Activated T-cell treated with anti-CD3 and anti-CD28 coated beads, Interleukin-2, amount 50 U/mL, for 1 hour (primary cell): ENCODE measurements at places on chromosomes 7 and 10.
A peak's percentile ranks its signal among the peaks of the same experiment; 100 is the strongest.

GRCh38 chr7:12643644-12644043 is 43.8 kb upstream of the ARL4A start:
- DNase-seq, result no peak

GRCh38 chr7:68688416-68689086 is 909.7 kb upstream of the AUTS2 start:
- DNase-seq, result no peak

GRCh38 chr10:110774069-110775019 is 97.4 kb upstream of the PDCD4 start:
- no peak for DNase-seq

DNA sequence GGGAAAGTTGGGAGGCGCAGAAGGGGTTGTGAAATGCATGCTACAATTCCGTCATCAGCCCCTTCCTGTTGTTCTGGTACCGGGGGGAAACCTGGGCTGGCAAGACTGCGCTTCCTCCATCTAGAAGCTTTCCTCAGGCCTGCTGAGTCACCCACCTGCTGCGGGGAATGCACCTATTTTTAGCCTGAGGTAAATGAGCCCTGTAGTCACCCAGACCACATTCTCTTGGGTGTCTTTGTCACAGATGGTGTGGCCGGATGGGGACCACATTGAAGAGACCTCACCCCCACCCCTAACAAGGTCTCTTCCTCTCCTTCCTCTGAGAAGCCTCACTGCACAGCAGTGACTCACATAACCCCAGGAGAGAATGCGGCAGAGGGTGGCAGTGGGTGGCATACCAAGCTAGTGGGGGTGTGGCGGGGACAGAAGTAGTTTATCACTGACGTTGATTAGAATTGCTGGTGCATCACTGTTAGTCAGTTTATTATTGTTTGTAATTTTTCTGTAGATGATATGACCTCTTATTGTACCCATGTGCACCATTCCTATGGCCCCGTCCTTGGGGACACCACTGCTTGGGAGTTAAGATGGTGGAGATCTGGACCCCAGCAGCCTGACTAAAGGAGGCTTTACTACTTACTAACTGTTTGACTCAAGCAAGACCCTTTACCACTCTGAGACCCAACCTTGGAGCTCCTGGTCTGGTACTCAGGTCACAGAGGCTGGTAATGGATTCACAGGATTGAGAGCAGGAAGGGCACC is 83.0 kb upstream of the DUSP5 start:
- DNase-seq, result peak; percentile 74

GRCh38 chr7:36871355-36871738 is 147.1 kb upstream of the AOAH start:
- no peak for DNase-seq

DNA sequence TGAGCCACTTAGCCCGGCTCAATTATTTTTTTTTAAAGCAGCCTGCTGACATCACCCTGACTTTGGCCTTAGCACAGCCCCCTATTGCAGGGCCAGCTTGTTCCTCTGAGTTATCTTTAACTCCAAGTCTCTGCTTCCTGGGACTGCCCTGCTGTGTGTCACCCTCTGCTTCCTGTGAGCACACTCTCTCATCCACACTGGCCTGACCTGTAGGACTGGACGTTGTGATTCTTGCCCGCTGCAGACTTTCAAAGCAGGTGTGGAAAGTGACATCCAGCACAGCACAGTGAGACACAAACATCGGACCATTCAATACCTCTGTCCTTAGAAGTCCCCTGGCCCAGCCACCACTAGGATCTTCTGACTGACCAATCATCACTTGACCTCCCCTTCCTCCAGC is 26.4 kb upstream of the HSPA12A start:
- DNase-seq, result no peak

DNA sequence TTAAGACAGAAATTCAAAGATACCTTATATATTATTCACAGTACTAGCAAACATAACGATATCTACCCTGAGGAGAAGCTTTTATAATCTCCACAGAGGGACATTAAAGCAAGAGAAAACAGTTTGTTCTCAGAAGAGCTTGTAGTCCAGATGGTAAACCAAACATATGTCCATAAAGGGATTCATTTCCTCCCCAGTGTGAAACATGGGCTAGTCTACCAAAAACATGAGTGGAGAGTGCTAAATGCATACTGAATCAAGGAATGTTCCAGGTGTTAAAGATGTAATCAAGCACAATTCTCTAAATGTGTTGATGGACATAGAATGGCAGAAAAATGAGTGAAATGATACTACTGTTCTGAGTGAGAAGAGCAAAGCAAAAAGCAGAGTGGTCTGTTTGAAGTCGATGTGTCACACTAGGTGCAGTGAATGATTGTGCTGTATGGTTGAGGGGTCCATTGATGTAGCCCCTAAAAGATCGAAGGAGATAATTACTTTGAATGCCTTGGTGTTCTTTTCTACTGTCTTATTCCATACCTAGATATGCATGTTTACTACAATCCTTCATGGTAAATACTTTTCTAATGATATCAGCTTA is 25.3 kb downstream of the BCAP29 start:
- no peak for DNase-seq

GRCh38 chr7:88985295-88985694 is 189.8 kb upstream of the TEX47 start:
- no peak for DNase-seq

DNA sequence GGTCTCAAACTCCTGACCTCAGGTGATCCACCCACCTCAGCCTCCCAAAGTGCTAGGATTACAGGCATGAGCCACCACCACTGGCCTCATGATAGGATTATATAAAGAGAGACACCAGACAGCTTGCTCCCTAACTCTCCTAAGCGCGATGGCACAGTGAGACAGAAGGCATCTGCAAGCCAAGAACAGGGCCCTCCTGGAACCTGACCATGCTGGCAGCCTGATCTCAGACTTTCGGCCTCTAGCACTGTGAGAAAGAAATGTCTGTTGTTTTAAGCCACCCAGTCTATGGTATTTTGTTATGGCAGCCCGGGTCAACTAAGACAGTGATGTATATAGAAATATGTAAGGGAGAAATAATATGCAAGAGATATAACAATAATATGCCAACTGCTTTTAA is 51.2 kb downstream of the SRPK2 start:
- DNase-seq, result no peak

GRCh38 chr7:88355011-88355410 is 48.3 kb upstream of the STEAP4 start:
- DNase-seq, result no peak

GRCh38 chr10:60419249-60419648 is 29.6 kb upstream of the ANK3 start:
- no peak for DNase-seq

GRCh38 chr10:71299071-71299785 is 19.8 kb upstream of the SLC29A3 start:
- DNase-seq, result no peak

DNA sequence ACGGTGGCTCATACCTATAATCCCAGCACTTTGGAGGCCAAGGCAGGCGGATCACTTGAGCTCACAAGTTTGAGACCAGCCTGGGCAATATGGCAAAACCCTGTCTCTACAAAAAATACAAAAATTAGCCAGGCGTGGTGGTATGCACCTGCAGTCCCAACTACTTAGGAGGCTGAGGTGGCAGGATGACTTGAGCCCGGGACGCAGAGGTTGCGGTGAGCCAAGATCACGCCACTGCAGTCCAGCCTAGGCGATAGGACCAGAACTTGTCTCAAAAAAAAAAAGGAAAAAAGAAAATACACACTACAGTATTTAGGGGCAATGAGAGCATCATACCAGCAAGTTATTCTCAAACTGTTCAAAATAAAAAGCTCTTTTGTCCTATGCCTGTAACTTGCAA is 59.5 kb downstream of the ABI1 start:
- no peak for DNase-seq

GRCh38 chr7:8938044-8938805 is 504.8 kb downstream of the NXPH1 start:
- no peak for DNase-seq

DNA sequence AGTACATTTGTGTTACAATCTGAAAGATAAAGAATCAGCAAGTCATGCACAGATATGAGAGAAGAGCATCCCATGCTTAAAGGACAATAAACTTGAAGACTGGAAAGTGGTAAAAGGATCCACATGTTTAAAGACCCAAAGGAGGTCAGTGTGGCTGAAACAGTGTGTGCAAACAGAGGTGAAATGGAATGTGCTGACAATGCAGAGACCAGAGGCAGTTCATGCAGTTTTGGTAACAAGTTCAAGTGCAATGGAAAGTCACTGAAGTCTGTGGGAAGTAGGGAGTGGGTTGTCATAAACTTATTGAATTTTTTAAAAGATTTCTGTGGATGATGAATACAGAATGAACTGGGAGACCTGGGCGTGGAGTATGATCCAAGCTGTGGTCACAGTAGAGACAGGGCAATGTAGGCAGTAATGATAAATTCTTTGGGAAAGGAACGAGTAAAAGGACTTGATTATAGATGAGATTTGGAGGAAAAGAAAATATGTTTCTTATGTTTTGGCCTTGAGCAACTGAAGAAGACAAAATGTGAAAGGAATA is 408.0 kb downstream of the HGF start:
- no peak for DNase-seq

- DNase-seq, result no peak
These were observed 89.3 kb downstream of the SLIT1 start for GRCh38 chr10:97096261-97097083.

GRCh38 chr10:83978681-83979383 is 160.5 kb upstream of the GHITM start:
- DNase-seq, result no peak

DNA sequence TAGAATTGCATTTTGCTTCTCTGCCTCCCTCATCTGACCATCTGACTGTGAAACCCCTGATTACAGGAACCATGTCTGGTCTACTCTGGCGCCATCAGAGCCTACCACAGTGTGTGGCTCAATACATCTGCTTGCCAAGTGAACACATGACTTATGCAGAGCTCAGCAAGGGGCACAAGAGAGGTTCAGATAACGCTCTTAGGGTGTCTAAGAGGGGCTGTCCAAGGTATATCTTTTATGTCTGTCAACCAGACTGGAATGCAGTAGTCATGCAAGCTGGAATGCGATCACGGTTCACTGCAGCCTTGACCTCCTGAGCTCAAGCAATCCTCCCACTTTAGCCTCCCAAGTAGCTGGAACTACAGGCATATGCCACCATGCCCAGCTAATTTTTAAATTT is 10.3 kb upstream of the RRP12 start:
- no peak for DNase-seq
